ENCODE measurements at places on chromosomes 1 and 21.

- no peak for DNase-seq
Observed at GRCh38 chr1:78070758-78071157, 25.0 kb downstream of the GIPC2 start.

GRCh38 chr1:172654535-172654934 is 4.4 kb upstream of the FASLG start:
- DNase-seq, result peak; percentile 7

GRCh38 chr1:93800856-93801255 is 78.2 kb downstream of the DNTTIP2 start:
- peak; percentile 75 for DNase-seq

- no peak for DNase-seq
Observed at GRCh38 chr1:84870591-84870990, 22.4 kb downstream of the LPAR3 start.

GRCh38 chr21:44299458-44300261 is at the start of gene PFKL:
TSS of gene PFKL (plus strand) at chr21:44300053. CDS start at chr21:44300106, 53 bp downstream.
- DNase-seq, result peak; percentile 72

DNA sequence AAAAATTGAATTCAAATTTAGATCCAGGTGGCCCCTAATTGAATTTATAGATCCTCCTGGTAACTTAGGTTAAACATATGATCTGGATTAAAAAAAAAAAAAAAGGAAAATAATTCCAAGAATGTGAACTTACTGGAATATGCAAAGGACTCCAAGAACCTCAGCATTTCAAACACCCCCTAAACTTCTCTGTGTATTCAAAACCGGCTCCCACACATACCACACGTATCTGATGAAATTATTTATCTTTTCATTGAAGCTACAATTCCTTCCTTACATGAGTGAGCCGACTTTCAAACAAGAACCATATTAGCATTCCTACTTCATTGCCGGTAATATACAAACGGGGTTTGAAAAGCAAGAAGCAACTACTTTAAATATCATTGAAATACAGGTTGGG is 61.4 kb upstream of the FMN2 start:
- DNase-seq, result no peak

DNA sequence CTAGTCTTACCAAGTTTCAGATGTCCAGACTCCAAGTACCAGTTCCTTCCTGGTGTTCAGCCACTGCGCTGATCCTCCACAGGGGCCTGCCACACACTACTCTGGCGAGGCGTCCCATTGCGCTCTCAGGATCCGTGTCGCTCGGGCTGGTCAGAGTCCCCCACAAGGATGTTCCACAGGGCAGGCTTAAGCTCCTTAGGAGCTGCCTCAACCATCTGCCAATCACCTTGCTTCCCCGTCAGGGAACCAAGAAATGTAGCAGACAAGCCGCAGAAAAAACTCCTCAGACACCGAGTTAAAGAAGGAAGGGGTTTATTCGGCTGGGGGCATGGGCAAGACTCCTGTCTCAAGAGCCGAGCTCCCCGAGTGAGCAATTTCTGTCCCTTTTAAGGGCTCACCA is 9.8 kb downstream of the OR2W3 start:
- no peak for DNase-seq

- DNase-seq, result peak; percentile 73
Observed at GRCh38 chr21:14602382-14602958, 56.4 kb upstream of the SAMSN1 start.

DNA sequence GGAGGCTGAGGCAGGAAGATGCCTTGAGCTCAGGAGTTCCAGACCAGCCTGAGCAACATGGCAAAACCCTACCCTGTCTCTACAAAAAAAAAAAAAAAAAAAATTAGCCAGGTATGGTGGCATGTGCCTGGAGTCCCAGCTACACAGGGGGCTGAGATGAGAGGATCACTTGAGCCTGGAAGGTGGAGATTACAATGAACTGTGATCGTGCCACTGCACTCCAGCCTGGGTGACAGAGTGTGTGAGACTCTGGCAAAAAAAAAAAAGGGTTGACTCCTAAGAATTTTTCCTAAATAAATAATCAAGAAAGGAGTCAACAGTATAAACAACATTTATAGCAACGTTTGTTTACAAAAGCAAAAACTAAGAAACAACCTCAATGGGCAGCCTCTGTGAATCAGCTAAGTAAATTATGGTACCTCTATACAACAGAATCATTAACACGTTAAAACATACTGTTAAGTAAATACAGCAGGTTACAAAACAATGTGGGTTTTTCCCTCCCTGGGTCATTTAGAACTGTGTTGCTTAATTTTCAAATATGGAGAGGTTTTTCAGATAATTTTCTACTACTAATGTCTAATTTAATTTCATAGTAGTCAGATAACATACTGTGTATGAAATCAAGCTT is 56.8 kb downstream of the SLC30A10 start:
- DNase-seq, result no peak

DNA sequence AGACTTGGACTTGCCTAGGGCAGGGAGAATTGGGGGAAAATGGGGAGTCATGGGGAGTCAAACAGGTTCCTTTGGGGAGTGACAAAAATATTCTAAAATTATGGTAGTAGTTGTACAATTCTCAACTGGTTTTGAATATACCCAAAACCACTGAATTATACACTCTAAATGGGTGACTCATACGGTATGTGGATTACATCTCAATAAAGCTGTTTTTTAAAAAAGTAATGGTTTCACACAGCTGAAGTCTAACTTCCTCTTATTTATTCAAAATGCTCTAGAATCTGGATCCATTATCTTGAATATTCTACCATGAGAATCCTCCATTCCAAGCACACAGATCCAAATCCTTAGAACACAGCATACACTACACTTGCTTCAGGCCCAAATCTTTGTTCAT is 11.1 kb downstream of the EIF4G3 start:
- peak; percentile 61 for DNase-seq

DNA sequence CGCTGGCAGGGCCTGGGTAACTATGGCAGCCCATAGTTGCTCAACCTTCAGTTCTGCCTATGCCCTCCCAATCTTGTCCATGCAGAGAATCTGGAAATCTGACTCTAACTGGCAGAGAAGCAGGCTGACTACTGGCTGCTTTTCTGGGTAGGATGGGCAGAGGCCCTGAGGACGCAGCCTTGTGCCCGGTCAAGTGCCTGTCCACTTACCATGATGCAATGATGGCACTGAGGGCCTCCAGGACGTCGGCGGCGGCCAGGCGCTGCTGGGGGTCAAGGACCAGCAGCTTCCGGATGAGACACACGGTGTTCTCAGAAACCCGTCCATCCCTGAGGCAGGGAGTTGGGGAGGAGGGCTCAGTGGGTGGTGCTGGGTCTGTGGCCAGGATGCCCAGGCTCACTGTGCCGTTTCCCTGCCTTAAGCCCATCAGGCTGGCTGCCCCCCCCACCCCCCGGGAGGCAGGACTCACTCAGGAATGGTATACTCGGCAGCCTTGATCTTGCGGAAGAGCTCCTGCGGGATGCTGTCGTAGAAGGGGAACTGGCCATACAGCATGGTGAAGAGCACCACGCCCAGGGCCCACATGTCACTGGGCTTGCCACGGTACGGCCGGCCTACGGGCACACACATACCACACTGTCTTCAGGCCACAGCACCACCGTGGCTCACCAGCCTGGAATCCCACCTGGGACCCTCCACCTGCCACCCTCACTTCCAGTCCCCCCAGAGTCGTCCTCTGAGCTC is 20.4 kb upstream of the EVA1B start:
- no peak for DNase-seq

DNA sequence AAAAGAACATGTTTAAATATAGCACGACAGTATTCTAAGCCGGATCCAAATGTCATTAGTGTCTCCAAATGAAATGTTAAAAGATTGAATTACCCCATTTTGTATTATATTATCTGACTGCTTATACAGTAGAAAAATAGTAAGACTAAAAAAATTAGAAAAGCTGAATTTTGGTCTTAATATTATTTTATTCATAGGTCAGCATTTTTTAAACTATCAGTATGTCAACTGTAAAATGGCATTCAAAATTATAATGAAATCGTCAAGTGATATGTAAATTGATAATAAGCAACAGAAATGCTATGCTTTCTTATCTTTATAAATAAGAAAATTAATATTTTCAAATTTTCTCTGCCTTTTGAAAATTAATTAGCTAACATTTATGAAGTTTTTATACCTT is 16.6 kb downstream of the SLC44A5 start:
- DNase-seq, result no peak

DNA sequence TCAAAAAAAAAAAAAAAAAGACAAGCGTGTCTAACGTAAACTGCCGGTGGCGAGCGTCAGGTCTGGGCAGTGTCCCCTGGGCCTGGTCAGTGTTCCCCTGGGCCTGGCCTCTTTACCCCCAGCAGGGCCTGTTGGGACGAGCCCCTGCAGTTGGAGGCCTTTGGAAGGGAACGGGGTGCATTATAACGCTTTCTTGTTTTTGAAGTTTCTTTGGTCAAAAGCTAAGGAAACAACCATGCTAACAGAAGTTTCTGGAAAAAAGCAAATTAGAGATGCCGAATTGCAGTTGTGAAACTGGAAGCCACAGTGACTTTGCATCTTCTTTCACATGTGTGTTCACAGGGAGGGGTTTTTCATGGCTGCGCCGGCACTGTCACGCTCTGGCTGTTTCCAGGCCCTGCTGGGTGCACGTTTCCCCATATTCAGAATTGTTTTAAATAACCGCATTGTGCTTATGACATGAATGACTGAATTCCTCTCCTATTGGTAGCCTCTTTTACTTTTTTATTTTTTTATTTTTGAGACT is 16.0 kb downstream of the RRP1 start:
- peak; percentile 93 for DNase-seq

DNA sequence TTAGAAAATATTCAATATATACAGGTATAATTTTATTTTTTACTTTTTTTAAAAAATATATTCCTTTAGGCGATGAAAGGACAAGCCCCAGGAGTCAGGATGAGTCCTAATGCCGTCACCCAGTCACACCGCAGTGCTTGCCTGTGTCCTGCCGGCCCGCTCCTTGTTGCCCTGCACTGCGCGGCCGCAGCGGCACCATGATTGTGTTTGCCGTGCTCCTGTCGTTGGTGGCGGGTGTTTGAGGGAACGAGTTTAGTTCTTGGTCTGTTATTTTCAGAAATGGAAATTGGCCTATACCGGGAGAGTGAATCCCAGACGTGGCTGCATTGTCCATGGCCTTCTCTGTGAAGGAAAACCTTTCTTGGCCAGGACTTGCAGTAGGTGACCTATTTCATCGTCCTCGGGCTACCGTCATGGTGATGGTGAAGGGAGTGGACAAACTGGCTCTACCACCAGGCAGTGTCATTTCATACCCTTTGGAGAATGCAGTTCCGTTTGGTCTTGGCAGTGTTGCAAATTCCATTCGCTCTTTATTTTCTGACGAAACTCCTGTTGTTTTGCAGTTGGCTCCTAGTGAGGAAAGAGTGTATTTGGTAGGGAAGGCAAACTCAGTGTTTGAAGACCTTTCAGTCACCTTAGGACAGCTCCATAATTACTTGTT is 45.9 kb upstream of the CRB1 start:
- DNase-seq, result no peak

DNA sequence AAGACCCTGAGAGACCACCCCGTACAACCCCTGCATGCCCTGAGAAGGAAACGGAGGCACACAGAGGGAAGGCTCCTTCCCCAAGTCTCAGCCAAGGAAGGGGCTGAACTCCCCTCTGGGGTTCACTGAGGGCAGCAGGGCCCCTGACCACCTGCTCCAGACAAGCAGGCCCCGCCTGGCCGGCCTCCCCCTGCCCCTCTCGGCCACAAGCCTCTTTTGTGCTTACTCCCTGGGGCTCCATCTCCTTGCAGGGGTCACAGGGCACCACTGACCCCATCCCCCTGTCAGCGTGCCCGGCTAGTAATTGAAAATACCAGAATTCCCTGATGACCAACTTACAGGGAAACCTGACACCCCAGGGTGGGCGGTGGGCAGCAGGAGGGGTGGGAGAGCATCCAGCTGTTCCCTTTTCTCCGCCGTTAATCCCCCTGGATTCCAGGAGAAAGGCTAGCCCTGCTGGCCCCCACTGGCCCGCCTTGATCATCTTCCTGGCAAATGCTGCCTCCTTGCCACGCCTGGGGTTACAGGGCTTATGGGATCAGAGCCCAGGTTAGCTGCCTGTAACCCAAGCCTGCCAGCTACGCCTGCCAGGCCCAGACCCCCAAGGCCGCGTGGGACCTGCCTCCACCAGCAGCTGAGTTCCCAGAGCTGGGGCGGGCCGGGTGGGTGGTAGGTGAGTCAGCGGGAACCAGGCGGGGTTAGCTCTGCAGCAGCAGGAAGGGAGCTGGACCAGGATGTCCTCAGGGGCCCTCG is 96.1 kb downstream of the LACTBL1 start:
- DNase-seq, result no peak

DNA sequence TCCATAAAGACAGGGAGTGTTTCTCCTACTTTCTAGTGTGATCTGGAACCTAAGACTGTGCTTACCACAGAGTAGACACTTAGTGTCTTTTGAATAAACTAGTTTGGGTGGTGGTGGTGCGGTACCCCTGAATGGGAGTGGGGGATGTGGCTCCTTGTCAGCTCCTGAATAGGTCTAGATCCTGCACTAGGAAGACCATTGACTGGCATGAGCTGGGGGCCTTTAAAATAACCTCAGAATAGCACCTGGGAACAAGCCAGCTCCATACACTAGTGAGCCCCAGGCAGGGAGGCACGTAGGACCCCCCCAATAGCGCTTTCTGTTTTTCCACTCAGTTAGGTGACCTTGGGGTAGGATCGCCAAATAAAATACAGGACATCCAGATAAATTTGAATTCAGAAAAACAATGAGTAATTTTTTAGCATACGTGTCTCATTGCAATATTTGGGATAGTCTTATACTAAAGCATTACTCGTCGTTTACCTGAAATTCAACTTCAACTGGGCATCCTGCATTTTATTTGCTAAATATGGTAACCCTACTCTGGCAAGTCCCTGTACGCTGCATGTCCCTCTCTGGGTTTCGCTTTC is 45.6 kb downstream of the AZIN2 start:
- DNase-seq, result no peak

DNA sequence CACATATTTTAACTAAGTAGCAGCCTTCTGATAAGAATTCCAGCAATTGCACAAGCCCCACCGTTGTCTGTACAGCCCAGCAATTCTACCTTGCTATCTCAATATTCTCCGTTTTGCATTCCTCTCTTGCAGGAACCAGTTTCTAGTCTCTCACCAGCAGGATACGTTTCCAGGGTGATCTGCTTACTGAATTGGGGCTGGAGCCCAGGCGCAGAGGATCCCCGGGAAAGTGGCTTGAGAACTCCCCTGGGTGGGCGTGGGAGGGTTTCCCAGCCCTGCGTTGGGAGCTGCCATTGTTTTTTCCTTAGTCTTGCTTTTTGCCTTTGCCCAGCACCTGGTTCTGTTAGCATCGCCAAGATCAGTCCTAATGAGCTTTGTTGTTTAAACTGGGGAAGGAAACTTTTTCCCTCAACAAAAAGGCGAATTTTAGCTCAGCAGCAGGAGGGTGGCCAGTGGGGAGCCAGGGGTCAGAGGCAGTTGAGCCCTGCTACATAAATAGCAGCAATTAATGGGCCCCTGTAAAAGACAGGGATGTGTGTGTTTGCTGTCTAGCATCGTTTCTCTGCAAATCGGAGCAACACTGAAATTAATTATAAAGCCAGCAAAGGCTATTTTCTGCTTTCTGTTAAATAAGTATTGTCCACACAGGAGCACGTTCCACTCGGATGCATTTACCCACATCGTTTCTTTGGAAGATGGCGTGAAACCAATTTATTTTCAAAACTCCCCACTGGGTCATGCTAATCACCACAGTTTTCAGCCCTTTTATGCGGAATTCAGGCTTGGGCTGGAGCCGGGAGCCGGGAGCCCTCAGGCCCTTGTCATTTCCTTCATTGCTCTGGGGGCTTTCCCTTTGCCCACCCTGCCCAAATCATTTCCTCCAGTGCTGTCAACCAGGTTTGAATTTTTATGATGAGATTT is 36.6 kb downstream of the HUNK start:
- no peak for DNase-seq

- DNase-seq, result no peak
Observed at GRCh38 chr1:214101246-214101645, 113.5 kb downstream of the PROX1 start.

- DNase-seq, result peak; percentile 48
Observed at GRCh38 chr1:51729824-51730301, 113.0 kb downstream of the OSBPL9 start.

Data from inflammatory macrophage treated with lipopolysaccharide for 4 hours (primary cell).